Stimulated activated CD8-positive, alpha-beta memory T cell treated with anti-CD3 and anti-CD28 coated beads, Interleukin-4, amount 100 ng/mL, for 24 hours (primary cell): ENCODE measurements at places on chromosomes 7 and 10.
A peak's percentile ranks its signal among the peaks of the same experiment; 100 is the strongest.

- DNase-seq, result no peak
Measured at GRCh38 chr10:124681091-124681490, 63.1 kb downstream of the FAM53B start.

- no peak for DNase-seq
Measured at GRCh38 chr10:84820596-84820995, 492.2 kb downstream of the CCSER2 start.

DNA sequence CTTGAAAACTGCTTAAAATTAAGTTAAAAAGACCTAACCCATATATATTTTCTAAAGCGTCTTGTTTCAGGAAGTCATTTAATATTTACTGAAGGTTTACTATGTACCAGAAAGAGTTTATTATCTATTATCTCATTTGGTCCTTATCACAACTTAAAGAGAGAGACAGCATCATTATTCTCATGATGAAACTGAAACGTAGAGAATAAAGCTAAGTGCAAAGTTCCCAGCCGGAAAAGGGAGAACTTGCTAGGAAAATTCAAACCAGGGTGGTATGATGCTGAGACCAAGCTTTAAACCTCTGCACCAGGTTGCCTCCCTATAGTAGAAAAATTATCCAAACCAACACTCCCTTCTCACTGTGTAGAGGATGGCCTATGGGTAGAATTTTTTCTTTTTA lies 207.7 kb upstream of the BMPER start:
- no peak for DNase-seq

GRCh38 chr7:44695756-44696155 lies 52.9 kb upstream of the ZMIZ2 start:
- no peak for DNase-seq

- DNase-seq, result no peak
Measured at GRCh38 chr7:35365523-35365922, 111.6 kb upstream of the TBX20 start.

DNA sequence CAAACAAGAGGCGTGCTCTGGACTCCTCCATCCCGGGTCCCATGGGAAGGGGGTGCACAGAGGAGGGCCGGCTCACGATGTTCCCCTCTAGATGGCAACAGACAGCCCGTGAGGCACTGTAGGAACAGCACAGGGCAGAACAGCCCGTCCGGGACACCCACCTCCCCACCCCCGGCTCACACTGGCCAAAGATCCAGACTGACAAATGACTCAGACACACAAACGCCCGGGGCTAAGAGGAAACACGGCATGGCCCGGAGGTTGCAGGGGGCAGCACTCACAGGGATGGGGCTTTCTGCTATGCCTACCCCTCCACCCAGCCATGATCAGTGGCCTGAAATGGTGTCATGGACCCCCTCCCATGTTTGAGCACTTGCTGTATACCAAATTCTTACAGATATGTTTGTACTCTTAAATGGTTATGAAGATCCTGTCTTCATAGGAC lies 4.9 kb upstream of the ELN start:
- no peak for DNase-seq

- no peak for DNase-seq
Measured at GRCh38 chr10:48246501-48246900, 28.0 kb downstream of the FRMPD2 start.

GRCh38 chr7:20470726-20471125 lies 140.0 kb downstream of the ITGB8 start:
- no peak for DNase-seq

- no peak for DNase-seq
Measured at GRCh38 chr10:1187855-1188557, 131.8 kb downstream of the WDR37 start.

GRCh38 chr7:378041-378420 lies 88.1 kb downstream of the FOXL3 start:
- no peak for DNase-seq

DNA sequence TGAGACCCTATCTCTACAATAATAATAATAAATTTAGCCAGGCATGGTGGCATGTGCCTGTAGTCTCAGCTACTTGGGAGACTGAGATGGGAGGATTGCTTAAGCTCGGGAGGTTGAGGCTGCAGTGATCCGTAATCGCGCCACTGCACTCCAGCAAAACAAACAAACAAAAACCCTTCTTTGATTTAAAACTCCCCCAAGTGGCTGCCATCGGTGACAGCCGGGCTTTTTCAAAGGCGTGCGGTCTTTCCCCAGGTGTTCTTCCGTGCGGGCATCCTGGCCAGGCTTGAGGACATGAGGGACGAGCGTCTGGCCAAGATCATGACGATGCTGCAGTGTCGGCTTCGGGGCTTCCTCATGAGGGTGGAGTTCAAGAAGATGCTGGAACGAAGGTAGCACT lies 1.9 kb upstream of the MYH16 start:
- DNase-seq, result no peak

- DNase-seq, result no peak
Measured at GRCh38 chr10:106957823-106958588, 206.5 kb downstream of the SORCS1 start.

DNA sequence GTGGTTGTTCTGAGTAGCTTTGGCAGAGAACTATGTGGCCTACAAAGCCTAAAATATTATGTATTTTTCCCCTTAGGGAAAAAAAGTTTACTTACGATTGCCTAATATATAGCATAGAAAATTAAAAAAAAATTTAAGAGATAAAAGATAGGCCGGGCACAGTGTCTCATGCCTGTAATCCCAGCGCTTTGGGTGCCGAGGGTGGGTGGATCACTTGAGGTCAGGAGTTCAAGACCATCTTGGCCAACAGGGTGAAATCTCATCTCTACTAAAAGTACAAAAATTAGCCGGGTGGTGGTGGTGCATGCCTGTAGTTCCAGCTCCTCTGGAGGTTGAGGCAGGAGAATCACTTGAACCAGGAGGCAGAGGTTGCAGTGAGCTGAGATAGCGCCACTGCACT lies 439.2 kb upstream of the KLF6 start:
- DNase-seq, result no peak

GRCh38 chr10:89213191-89213808 lies 6.2 kb upstream of the CH25H start:
- DNase-seq, result no peak

GRCh38 chr10:46079831-46080585 lies 33.9 kb upstream of the MSMB start:
- no peak for DNase-seq

- DNase-seq, result no peak
Measured at GRCh38 chr7:96361116-96361857, 39.4 kb upstream of the SLC25A13 start.

DNA sequence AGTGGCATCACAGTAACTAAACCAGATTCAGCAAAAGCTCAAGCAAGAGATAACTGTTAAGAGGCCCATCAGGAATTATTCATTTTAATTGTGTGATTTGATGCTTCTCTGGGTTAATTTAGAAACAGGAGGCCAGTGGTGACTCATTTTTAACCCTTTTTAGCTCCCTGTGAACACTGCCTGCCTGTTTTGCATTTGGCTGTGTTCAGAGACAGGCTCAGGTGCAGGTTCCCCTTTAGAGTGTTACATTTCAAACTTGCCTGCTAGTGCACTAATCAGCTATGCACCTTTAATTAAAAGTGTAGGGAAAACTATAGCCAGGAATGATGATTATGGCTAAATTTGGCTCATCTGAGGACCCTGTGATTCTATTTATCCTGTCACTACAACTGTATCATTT lies 6.5 kb downstream of the STAMBPL1 start:
- DNase-seq, result no peak

GRCh38 chr7:157516311-157516710 lies 179.5 kb downstream of the DNAJB6 start:
- DNase-seq, result no peak

DNA sequence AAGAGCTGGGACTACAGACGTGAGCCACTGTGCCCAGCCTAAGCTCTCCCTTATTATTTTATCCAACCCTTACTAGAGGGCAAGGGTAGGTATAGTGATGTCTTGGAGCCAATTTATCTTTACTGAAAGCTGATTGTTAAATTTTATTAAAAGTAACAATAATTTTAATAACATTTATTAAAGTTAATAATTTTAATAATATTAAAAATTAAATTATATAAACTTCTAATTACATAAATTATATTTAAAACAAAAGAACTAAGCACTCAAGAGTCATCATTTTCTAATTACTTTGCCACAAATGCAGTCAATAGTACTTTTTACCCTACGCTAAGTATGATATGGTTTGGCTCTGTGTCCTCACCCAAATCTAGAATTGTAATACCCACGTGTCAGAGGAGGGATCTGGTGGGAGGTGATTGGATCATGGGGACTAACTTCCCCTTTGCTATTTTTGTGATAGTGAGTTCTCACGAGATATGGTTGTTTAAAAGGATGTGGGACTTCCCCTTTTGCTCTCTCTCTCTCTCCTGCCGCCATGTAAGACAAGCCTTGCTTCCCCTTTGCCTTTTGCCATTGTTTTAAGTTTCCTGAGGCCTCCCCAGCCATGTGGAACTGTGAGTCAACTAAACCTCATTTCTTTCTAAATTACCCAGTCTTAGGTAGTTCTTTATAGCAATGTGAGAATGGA lies 58.4 kb upstream of the ETV1 start:
- no peak for DNase-seq

DNA sequence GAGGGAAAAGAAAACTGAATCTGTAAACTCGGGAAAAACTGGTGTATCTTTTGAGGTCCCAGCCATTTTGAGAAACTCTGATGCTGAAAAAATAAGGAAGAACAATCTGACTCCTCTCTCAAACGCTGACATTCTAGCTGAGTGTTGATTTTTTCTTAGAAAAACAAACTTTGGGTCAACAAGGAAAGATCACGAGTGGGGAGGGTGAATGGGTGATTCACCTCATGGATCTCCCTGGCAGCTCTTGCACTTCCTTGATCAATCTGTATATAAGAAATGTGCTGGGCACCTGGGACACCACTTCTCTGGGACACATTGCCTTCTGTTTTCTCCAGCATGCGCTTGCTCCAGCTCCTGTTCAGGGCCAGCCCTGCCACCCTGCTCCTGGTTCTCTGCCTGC lies at the start of gene PIP:
TSS of gene PIP (plus strand) at position 297 of the 400 bp plus-strand sequence. CDS start at position 337, 40 bp downstream.
- DNase-seq, result no peak

GRCh38 chr7:80520199-80520598 lies 8.3 kb upstream of the GNAT3 start:
- DNase-seq, result no peak

GRCh38 chr10:97713826-97714400 lies 383 bp downstream of the MARVELD1 start:
- DNase-seq, result peak; percentile 26

GRCh38 chr10:77633376-77633775 lies 4.2 kb downstream of the KCNMA1 start:
- DNase-seq, result no peak

DNA sequence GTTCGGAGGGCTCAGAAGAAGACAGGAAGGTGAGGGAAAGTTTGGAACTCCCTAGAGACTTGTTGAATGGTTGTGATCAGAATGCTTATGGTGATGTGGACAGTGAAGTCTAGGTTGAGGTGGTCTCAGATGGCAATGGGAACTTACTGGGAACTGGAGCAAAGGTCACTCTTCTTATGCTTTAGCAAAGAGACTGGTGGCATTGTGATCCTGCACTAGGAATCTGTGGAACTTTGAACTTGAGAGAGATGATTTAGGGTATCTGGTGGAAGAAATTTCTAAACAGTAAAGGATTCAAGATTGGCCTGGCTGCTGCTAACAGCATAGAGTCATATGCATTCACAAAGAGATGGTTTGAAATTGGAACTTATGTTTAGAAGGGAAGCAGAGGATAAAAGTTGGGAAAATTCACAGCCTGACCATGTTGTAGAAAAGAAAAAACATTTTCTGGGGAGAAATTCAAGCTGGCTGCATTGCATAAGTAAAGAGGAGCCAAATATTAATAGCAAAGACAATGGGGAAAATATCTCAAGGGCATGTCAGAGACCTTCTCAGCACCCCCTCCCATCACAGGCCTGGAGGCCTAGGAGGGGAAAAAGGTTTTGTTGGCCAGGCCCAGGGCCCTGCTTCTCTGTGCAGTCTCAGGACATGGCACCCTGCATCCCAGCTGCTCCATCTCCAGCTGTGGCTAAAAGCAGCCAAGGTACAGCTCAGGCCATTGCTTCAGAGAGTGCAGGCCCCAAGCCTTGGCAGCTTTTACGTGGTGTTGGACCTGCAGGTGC lies 26.0 kb upstream of the ARHGAP12 start:
- DNase-seq, result no peak

DNA sequence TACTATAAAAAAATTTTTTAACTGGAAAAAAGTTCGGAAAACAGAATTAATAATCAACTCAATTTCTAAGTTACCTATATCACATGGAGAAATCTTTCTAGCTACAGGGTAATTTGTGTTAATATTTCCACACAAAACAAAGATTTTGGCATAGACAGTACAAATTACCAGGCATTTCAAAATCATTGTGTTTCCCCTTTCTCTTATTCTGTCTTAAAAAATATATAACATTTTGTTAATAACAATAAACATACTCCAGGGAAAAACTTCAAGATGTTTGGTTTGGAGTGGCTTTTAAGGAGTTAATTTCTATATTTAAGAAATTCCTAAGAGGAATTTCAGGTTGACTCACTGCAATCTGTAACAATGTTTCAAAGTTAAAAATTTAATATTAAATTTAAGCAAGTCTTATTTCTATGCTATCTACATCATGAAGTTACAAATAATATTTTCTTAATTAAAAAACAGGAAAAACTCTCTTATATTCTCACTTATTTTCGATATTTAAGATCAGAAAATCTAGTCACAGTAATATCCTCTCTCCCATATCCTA lies 132.6 kb downstream of the NRBF2 start:
- DNase-seq, result no peak

- no peak for DNase-seq
Measured at GRCh38 chr7:2018569-2019460, 213.9 kb downstream of the MAD1L1 start.

DNA sequence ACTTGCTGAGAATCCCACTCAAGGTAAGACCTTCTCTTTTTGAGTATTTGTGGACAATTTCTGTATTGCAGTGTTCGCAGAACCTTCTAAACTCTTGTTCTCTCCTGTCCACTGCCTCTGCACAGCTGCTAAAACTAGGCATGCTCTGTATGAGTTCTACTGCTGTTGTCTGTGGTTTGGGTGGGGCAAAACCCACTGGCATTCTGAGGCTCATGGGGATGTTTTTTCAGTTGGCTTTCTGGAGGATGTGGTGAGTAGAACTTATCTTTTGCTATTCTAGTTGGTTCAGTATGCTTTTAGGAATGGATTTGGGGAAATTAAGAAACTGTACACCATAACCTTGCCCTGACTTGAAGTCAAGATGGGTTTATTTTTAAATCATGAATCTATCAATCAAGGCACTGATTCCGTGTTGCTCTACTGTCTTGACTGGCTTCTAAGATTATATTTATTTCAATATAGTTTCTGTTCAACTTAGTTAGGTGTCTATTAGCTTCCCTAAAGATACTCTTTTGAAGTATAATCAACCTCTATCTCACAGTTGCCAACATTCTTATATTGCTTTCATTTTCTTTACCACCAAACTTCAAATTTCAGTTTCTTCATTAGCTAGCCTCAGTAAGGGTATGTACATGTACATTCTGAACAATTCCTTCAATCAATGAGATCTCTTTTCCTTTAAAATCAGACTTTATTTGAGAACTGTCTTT lies 25.0 kb upstream of the C1GALT1 start:
- peak; percentile 17 for DNase-seq
